ENCODE measurements at places on chromosomes 2 and 18.

- no peak for DNase-seq
Observed at GRCh38 chr18:56787390-56787789, 136.2 kb downstream of the WDR7 start.

DNA sequence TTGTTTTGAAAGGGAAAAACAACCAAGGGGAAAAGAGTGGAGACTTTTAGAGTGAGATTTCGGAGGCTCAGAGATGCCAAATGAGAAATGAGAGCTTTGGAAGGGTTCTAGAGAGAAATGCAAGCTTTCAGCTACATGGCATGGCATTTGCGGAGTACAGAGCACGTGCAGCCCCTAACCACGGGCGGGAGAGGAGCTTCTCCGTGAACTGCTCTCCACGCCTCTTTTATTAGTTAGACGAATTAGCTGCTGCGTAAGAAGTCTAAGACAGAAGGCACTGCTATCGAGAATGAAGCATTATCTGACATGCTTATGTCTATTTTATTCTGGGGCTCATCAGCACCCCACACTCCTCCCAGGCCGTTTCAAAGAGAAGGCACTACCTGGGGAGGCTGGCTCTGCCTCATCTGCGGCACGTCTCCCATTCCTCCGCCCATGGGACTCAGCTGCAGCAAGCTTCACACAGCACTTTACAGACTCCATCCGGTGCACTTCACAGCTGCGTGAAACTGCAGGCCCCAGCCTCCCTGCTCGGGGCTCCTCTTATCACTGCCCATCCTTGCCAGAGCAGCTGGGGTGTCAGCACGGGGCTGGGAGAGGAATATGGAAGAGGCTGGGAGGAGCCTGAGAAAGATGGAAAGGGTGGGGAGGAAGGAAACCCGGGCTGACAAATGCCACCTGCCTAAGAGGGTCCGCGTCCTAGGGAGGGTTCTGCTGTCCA is 207.3 kb upstream of the APCDD1 start:
- DNase-seq, result no peak

- no peak for DNase-seq
Observed at GRCh38 chr18:75868031-75868430, 440.5 kb upstream of the SMIM21 start.

GRCh38 chr2:15170070-15170775 is 390.9 kb downstream of the NBAS start:
- DNase-seq, result no peak

GRCh38 chr2:186696290-186696689 is 2.4 kb downstream of the FAM171B start:
- DNase-seq, result no peak

GRCh38 chr2:142980246-142981068 is 103.0 kb downstream of the KYNU start:
- no peak for DNase-seq

DNA sequence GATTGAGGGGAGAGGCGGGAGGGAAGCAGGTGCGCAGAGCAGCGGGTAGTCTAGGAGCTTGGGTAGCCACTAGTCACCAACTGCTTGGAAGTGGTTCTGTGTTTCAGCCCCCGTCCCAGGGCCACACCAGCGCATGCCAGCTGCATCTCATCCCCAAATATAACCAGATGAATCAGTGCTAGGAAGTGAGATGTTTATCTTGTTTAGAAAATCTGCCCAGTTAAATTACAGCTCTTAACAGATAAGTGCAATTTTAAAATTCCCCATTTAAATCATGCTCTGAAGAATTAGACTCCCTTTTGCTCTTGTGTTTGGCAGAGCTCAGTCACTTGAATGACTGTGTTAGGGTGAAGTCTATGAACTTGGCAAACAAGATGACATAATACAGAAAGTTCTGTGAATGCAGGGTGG is 193.8 kb downstream of the SEPTIN10 start:
- no peak for DNase-seq

GRCh38 chr18:24659827-24660720 is 199.6 kb downstream of the HRH4 start:
- peak; percentile 2 for DNase-seq

GRCh38 chr2:172516299-172516698 is 39.6 kb upstream of the PDK1 start:
- no peak for DNase-seq

DNA sequence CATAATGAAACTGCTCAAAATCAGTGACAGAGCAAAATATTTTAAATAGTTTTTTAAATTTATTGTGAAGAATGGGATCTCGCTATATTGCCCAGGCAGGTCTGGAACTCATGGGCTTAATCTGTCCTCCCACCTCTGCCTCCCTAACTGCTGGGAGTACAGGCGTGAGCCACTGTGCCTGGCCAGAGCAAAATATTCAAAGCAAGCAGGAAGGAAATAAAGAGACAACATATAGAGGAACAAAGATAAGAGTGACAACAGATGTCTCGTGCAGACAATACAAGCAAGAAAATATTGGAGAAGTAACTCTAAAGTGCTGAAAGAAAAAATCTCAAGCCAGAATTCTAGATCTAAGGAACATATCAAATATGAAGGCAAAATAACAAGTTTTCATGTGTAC is 5.0 kb upstream of the SCLY start:
- no peak for DNase-seq

DNA sequence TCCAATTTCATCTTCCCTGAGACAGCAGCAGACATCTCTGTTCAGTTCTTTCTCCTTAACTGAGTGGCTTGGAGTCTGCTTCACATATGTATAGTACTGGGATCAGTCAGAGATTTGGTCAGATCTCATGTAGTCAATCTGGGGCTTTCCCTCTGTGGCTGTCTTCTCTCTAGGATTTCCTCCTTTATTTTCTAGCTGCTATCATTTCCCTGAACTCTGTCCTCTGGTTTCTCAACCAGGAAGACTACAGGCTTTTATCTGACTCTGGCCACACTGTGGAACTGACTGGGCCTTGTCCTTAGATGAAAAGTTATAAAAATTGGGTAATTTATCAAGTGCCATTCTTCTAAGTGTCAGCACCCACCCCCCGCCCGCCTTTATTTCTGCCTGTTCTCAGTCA is 121.0 kb downstream of the RAPGEF4 start:
- no peak for DNase-seq

- no peak for DNase-seq
Observed at GRCh38 chr2:25674077-25674362, 643 bp upstream of the DTNB start.

- no peak for DNase-seq
Observed at GRCh38 chr2:230358305-230358704, 31.3 kb downstream of the SP140L start.

- no peak for DNase-seq
Observed at GRCh38 chr18:54416436-54416835, 58.7 kb downstream of the C18orf54 start.

DNA sequence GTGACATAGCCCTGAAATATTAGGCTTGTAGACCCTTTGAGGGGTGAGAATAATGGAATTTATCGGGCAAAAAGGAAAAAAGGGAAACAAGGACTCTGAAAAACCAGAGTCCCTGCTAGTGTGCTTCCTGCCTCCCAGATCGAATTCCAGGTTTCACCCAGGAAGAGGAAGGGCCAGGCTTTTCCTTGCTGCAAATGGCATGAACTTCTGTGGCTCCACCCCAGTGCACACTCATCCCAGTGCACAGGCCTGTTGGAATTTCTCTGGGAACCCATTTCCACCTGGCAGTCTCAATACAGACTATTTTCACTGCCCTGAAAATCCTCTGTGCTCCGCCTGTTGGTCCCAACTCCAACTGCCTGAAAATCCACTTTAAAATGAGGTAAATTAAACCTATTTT is 29.9 kb downstream of the C18orf54 start:
- no peak for DNase-seq

DNA sequence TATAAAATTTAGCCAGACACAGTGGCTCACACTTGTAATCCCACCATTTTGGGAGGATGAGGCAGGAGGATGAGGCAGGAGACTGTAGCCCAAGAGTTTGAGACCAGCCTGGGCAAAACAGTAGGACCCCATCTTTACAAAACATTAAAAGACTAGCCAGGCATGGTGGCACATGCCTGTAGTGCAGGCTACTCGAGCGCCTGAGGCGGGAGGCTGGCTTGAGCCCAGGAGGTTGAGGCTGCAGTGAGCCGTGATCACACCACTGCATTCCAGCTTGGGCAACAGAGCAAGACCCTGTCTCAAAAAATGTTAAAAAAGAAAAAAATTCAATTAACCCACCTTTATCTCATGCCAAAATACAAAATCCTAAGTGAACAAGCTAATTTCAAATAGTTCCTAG is 4.0 kb downstream of the REV1 start:
- DNase-seq, result no peak

DNA sequence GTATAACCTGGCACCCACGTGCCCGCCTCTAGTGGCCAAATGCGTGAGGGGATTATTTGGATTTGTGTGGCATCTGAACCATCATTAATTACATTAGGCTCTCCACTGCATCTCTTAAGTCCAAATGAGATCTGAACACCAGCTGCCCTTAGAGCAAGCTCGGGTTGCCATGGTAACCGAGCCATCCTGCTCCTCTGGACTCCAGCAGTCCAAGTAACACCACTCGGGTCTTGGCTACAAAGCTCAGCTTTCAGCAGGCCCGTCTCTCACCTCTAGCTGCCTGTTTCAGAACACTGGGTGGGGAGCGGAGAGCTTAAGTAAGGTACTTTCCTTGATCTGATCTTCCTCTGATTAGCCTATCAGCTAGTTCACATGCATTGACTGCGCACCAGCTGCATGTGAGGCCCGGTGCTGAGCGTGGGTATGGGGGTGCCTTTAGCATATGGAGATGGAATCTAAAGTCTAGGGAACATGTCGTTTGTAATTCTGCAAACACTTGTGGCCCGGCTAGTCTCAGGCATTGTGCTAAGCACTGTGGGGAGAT is 14.1 kb upstream of the CYS1 start:
- no peak for DNase-seq

DNA sequence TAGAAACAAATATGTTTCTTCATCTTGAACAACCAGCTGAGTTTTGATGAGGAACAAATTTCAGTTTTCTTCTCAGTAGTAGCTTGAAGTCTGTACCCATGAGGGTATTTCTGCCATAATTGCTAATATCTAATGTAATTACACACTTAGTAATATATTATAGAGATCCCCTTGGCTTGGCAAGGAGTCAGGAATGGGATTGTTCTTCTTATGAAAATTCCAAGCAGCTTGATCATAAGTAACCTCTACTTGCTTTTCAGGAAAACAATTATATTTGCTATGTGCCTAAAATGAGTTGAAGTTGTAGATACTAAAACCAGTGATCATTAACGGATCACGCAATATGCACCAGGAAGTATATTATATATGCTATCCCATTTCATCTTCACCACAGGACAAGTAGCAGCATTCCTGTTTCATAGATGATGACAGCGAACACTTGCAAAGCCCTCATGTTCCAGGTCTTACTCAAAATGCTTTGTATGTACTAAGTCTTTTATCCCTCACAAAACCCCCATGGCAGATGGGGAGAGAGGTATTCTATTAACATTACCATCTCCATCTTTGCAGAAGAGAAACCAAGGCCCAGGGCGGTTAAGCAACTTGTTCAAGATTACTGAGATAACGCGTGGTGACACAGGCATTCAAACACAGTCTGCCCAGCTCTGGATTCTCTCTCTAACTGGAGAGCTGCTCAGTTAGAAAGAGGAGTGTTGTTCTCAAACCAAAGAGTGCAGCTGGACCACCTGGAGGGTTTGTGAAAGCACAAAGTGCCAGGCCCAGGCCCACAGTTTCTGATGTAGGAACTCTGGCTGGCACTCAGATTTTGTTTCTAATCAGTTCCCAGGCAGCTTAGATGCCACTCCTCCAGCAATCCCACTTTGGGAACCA is 21.8 kb upstream of the RGPD4 start:
- no peak for DNase-seq

GRCh38 chr18:75927791-75928190 is 500.3 kb upstream of the SMIM21 start:
- no peak for DNase-seq

DNA sequence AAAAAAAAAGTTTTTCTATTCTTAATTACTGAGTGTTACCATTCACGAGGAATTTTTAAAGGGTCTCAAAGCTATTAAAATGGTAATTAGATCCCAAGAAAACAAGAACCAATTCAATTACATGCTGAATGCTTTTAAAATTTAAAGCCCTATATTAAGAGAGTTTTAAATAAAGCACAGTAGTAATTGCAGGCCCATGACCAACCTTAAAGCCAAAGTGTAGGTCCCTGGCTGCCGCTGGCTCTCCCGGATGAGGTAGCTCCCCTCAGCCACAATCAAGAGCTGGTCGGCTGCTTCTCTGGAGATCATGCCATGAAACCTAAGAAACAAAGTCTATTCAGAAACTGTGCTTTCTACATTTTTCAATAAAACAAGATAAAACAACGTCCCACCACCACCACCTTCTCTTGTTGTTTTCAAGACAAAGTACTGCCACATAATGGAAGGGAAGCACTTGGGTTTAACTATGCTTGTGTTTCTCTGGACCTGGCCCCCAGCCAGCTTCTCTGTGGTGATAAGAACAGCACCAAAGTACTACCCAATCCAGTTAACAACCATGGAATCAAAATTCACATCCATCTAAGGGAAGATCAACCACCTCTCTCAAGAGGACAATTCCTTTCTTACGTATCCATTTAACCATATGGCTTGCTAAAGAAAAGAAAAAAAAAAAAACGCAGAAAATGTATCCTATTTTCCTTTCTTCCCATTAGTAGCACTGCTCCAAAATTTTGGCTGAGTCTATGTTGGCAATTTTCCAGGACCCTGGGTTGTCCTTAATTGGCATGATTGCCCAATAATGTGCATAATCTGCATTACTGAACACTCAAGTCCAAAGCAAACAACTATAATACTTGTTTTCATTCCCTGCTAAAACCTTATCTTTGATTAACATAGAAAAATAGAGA is 90.1 kb downstream of the CHN1 start:
- no peak for DNase-seq

DNA sequence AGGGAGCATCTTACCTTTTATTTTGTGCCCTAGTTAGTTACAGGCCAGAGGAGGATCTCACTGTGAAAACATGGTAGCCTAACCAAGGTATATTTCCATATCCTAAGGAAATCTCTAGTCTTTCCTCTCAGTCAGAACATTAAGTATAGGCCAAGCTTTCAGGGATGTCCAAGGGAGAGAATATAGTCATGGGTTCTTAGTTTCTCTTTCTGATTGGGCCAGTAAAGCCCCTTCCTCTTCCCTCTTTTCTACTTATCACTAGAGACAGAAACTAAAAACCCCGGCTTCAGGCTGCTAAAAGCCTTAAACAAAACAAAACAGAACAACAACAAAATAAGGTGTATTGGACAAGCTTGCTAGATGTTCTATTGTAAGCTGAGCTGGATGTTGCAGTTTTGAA is 44.3 kb upstream of the TNFRSF11A start:
- no peak for DNase-seq

- DNase-seq, result no peak
Observed at GRCh38 chr2:217783243-217783642, 219.6 kb downstream of the TNS1 start.

DNA sequence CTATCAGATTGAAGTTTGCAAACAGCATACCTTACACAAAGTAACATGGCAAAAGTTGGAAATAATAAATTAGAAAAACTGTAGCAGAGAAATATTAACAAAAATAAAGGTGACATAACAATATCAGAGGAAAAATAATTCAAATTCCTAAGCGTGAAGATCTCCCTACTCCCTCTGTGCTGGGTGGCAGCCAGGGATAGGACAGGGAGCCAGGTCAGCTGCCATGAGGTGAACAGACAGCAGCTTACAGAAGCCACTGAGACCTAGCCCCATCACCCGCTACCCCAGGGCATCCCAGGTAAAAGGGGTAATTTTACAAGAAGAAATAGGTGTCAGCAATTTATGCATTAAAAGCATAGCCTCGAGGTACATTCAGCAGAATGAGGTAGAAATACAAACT is 423.8 kb upstream of the HS6ST1 start:
- no peak for DNase-seq

GRCh38 chr2:44686561-44686960 is 254.9 kb upstream of the SIX3 start:
- no peak for DNase-seq

- no peak for DNase-seq
Observed at GRCh38 chr2:168694173-168694572, 108.3 kb upstream of the NOSTRIN start.
